ENCODE measurements at places on chromosomes 6 and 20.

DNA sequence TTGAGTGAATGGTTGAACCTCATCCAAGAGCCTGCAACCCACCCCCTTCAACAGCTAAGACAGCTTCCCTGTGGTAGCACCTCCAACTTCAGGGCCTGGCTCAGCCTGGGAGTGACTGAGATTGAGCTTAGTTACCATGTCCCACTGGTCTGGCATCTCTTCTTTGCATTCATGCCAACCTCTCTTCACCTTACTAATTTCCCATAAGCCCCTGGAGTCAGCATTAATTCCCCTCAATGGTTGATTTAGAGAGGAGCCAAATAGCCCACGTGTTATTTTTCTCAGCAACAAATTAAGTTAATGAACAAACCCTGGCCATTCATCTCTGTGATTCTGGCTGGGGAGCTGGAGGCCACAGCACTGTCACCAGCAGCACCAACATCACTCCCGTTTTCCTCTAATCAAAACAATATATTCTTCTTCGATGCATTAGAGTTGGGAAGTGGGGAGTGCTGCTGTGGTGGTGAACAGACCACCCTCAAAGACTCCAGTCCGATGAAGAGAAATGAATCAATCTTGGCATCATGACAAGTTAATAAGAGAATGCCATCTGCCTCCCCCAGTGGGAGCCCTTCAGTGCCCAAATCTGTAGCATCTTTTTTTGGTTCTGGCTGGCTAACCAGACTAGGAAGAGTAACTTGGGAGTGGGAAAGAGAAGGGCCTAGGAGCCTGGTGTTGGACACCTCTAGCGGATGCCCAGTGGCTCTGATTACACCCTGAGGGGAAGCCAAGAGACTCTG is 316.9 kb upstream of the RNF24 start:
- H3K27me3 ChIP-seq: 0 out of 2 replicates have a peak, but pooled peaks cover 3% of the 10 kb centered on the region
- DNase-seq: no peak
- H3K27ac ChIP-seq: no peak overlapping the region
- no peak overlapping the region for H3K4me3 ChIP-seq
- no peaks in the 10 kb centered on the region for H3K4me1 ChIP-seq

DNA sequence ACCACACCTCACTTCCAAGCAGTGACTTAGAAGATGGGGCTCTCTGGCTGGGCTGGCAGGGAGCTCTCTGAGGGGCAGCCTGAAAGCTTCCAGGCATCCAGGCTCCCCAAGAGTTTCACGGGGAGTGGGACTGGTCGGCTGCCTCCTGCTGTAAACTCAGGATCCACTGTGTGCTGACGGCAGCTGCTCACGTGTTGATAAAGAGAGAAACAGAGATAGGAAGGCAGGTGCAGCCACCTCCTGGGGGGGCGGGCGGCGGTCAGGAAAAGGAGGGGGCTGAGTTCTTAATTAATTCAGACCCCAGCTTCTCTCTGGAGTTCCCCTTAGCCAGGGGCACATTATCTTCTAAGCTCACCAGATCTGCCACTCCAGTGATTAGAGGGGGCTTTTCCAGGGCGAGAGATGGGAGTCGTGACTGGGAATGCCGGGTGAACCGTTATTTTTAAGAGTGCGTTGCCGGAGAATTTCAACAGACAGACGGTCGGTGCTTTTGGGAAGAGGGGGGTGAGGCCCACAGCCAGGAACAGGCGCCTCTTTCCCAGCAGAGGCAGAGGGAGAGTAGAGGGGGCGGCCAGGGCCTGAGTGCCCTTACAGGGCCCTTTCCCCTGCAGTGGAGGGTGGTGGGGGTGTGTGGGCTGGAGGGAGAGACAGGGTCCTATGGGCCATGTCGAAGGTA is 70.9 kb downstream of the CD40 start:
- no peaks in the 10 kb centered on the region for H3K36me3 ChIP-seq
- DNase-seq: no peak
- no peak overlapping the region for H3K4me3 ChIP-seq
- H3K27ac ChIP-seq: no peak overlapping the region
- H3K4me1 ChIP-seq: no peaks in the 10 kb centered on the region

DNA sequence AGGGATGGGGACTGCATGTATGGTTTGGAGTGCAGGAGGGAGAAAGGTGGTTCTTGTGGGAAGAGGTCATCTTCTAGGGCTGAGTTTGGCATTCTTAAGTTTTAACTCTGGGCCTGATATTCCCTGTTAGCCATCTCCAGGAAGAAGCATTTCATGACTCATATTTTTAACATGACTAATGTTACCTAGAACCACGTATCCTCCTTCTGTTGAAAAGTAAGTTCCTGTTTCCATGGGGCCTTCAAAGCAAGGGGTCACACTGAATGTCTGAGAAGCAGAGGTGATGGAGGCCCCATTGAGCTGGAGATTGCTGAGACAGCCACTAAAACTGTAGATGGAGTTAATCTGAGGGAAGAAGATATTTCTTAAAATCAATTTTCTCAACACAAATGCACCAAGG is 30.2 kb downstream of the FAM229B start:
- no peaks in the 10 kb centered on the region for H3K27me3 ChIP-seq
- DNase-seq: no peak
- no peaks in the 10 kb centered on the region for H3K36me3 ChIP-seq

GRCh38 chr6:43814111-43814510 is 44.1 kb downstream of the VEGFA start:
- H3K4me1 ChIP-seq: peaks cover 65% of the 10 kb centered on the region
- no peaks in the 10 kb centered on the region for H3K27me3 ChIP-seq
- H3K36me3 ChIP-seq: no peaks in the 10 kb centered on the region
- no peak overlapping the region for H3K27ac ChIP-seq
- no peak for DNase-seq

- no peak overlapping the region for H3K27ac ChIP-seq
- peaks cover 21% of the 10 kb centered on the region for H3K4me1 ChIP-seq
- H3K27me3 ChIP-seq: no peaks in the 10 kb centered on the region
- no peak overlapping the region for H3K4me3 ChIP-seq
- no peaks in the 10 kb centered on the region for H3K36me3 ChIP-seq
These were observed 18.9 kb upstream of the MAS1 start for GRCh38 chr6:159871906-159872305.

DNA sequence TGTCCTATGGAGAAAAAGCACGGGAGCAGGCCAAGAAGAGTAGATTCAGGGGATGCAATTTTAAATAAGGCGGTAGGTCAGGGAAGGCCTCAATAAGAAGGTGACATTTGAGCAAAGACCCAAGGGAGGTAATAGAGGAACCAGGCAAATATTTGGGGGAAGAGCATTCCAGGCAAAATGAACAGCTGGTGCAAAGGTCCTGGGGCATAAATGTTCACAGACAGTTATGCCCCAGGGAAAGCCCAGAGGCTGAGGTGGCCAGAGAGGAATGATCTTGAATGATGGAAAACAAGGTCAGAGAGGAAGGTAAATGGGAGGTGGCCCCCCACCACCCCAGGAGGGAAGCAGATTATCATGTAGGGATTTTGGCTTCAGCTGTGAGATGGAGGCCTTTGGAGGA is 47.4 kb upstream of the SIRPA start:
- peaks cover 22% of the 10 kb centered on the region for H3K4me1 ChIP-seq
- H3K27ac ChIP-seq: no peak overlapping the region
- H3K36me3 ChIP-seq: no peaks in the 10 kb centered on the region

- no peak for DNase-seq
- peaks cover 2% of the 10 kb centered on the region for H3K27me3 ChIP-seq
- H3K4me1 ChIP-seq: peaks cover 30% of the 10 kb centered on the region
- H3K27ac ChIP-seq: no peak overlapping the region
- H3K4me3 ChIP-seq: peak overlapping the region; percentile 88
- H3K36me3 ChIP-seq: no peaks in the 10 kb centered on the region
These were observed 1.3 kb downstream of the ZNF343 start for GRCh38 chr20:2507464-2507863.

- H3K27ac ChIP-seq: no peak overlapping the region
- H3K4me3 ChIP-seq: no peak overlapping the region
- H3K4me1 ChIP-seq: no peaks in the 10 kb centered on the region
- peak; percentile 65 for DNase-seq
These were observed 128.8 kb downstream of the PHF3 start for GRCh38 chr6:63764318-63764916.

DNA sequence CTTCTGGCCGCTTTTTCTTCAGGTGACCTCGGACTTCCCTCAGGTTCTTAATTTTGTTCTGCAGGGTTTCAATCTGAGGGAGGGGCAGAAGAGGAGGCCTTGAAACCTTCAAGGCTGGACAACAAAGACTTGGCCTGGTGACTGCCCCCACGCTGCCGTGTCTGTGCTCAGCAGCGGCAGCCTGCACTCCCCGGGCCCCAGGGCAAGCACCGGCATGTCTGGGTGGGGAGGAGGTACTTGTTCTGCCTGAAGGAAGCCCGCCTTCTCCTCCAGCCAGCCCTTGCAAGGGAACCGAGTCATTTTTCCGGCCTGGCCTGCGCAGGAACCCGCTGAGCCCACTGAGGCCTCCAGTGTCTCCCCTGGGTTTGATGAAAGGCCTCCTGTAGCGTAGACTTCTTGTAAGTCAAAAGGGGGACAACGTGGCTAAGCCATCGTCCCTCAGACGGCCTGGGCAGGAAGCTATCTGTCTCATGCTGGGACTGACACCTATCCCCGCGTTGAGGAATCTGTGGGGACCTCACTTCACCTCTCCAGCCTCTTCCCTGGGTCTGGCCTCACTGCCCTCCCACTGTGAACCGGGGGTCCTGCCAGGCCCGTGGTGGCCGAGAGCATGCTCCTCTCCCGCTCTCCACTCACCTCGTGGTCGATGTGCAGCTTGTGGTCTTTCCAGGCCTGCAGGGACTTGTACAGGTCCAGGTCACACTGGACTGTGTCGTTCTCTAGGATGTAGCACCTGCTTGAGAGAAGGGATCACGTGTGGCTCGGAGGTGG is 119.9 kb downstream of the SULF2 start:
- no peaks in the 10 kb centered on the region for H3K27me3 ChIP-seq
- peaks cover 31% of the 10 kb centered on the region for H3K4me1 ChIP-seq
- H3K27ac ChIP-seq: no peak overlapping the region
- H3K36me3 ChIP-seq: 0 out of 2 replicates have a peak, but pooled peaks cover 3% of the 10 kb centered on the region
- no peak overlapping the region for H3K4me3 ChIP-seq

GRCh38 chr20:2144850-2145249 is 43.2 kb downstream of the STK35 start:
- H3K4me3 ChIP-seq: no peak overlapping the region
- peaks cover 83% of the 10 kb centered on the region for H3K36me3 ChIP-seq
- H3K27me3 ChIP-seq: no peaks in the 10 kb centered on the region

GRCh38 chr20:9458138-9458796 is 56.1 kb upstream of the LAMP5 start:
- H3K27me3 ChIP-seq: peaks cover 4% of the 10 kb centered on the region
- DNase-seq: peak; percentile 59
- H3K4me1 ChIP-seq: no peaks in the 10 kb centered on the region
- H3K36me3 ChIP-seq: no peaks in the 10 kb centered on the region
- H3K4me3 ChIP-seq: no peak overlapping the region

DNA sequence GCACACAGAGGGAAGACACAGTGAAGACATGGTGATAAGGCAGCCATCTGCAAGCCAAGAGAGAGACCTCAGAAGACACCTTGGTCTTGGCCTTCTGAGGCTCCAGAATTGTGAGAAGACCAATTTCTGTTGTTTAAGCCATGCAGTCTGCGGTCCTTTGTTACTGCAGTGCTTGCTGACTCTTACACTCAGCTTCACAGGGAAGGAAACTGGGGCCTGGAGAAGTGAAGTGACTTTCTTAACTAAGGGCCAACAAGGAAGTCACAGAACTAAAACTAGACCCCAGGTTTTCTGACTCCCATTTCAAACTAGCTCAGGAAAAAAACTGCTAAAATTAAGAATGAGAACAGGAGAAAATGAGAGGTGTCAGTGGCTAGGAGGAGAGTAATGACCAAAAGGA is 74.3 kb downstream of the TNFRSF21 start:
- no peak for DNase-seq
- no peak overlapping the region for H3K4me3 ChIP-seq
- H3K4me1 ChIP-seq: peaks cover 15% of the 10 kb centered on the region
- no peak overlapping the region for H3K27ac ChIP-seq
